ENCODE measurements at places on chromosomes 3 and 15. TPM values are rescaled to one million over a fixed set of nuclear protein-coding genes. Genes with fewer than 3 reads are reported as not detected.

GRCh38 chr3:65093641-65094040 lies 405.8 kb upstream of the ADAMTS9 start:
- no peak for DNase-seq

GRCh38 chr15:43749690-43750345 lies 3.6 kb downstream of the PDIA3 start:
- DNase-seq: peak; percentile 56

DNA sequence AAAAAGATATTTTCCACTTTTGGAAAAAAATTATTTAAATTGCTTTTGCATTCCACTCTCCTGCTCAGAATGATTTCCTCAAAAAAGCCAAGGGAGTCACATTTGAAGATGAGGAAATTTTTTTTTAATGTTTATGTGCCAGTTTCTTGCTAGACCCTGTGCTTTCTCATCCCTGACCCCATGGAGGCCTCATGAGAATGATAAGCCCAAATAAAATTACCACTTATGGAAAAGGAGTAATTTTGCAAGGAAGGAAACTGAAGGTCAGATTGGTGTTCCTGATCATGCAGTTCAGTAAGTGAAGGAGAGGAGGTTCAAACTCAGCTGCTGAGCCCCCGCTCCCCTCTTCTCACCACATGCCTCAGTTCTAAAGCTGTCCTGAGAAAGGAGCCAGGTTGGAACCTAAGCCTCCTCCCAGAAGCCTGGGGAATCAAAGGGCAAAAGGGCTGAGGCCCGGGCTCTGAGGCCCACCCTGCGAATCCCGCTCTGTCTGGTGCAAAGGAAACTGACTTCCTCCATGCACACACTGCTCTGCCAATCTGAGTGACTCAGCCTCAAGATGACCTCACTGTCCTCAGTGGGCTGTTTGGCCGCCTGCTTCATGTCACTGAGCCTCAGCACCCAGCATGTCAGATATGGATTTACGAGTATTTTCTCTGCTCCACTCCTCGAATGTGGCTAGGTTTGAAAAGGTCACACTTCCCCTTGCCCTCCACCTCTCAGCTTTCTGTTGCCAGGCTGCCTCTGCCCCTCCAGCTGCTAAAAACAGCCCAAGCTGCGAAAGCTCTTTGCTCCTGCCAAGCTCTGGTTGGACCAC lies 56.9 kb upstream of the FLNB start:
- DNase-seq: peak; percentile 89

GRCh38 chr3:158863247-158863646 lies 61.4 kb downstream of the MFSD1 start:
- DNase-seq: no peak

DNA sequence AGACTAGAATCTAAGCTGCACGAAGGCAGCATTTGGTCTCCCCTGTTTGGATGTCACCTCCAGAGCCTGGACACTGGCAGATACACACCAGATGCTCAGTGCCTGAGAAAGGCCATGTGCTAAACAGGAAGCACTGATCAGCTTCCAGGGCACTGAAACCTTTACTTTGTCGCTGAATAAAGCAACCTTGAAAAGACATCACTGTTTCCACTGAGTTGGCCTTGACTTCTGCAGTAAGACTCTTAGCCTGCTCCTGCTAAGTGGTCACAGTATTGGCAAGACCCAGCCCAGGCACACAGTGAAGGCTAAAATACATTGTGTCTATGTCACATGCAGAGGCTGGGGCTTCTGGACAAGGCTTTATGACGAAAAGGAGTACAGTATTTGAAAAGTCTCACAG lies 104.3 kb upstream of the ICE2 start:
- DNase-seq: no peak

GRCh38 chr3:34365231-34365630 lies 566.8 kb downstream of the PDCD6IP start:
- no peak for DNase-seq

- no peak for DNase-seq
Measured at GRCh38 chr3:147007736-147008245, 398.6 kb downstream of the ZIC4 start.

DNA sequence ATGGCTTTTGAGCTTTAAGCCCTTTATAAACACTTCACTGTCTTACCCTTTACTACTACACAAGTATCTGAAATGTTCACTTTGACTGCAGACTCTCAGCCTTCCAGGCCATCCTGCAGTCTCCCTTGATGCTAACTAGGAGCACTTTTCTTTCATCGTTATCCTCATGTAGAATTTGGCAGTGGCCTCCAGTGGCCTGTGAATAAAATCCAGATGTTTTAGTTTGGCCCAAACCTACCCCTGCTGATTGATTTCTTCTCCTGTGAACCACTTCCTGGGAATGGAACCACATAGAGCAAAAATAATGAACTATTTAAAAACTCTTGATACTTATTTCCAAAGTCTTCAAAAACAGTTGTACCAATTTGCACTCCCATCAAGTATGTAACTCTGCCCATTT lies 271.9 kb downstream of the FEZF2 start:
- no peak for DNase-seq

DNA sequence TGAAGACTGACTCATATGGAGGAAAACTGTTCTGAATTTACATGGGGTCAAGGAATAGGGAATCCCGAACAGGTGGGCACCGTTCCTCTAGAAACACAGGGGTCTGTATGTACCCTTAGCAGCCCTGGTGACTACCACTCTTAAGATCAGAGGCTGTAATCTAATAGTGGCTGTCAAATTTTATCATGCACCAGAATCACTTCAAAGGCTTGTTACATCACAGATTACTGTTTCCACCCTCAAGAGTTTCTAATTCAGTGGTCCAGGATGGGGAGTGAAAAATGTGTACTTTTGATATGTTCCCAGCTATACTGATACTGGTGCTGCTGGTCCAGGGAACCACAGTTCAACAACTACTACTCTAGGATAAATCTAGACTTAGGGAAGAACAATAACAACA lies 27.9 kb downstream of the DYNC1LI1 start:
- DNase-seq: no peak

DNA sequence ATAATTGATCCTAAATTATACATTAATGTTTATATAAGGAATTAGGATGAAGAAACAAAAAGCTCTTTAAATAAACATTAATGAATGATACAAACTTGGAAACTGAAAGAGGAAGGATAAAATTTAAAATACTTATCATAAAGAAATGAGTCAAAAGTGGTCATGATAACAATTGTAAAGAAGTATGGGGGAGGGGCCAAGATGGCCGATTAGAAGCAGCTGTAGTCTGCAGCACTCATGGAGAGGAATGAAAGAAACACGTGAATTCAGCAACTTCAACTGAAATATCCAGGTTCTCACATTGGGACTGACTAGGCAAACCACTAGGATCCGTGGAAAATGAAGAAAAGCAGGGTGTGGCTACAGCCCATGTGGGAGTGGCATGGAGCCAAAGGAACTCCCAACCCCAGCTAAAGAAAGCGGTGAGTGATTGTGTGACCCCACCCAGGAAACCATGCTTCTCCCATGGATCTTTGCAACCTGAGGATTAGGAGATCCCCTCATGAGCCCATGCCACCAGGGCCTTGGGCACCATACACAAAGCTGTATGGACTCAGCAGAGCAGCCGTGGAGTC lies 13.1 kb upstream of the CP start:
- no peak for DNase-seq

- no peak for DNase-seq
Measured at GRCh38 chr3:141486496-141486745, 406 bp upstream of the RASA2 start.

GRCh38 chr15:92808598-92809063 lies 91.5 kb upstream of the CHD2 start:
- peak; percentile 20 for DNase-seq

- no peak for DNase-seq
Measured at GRCh38 chr3:73144276-73144675, 82.8 kb downstream of the EBLN2 start.

DNA sequence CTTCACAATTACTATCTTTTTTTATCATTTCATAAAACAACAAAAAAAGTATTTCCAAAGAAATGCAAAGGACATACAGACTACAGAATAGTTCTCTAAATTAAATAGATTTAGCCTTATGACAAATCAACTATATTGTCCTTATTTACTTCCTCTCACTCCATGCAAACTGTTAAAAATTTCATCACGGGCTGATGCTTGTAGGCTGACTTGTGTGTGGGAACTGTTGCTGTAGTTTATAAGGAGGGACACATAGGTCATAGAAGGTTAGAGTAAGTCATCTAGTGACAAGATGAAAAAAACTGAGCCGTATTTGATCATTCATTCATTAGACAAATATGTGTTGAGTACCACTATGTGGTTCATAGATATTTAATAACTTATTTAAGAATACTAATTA lies 232.5 kb upstream of the TBL1XR1 start:
- DNase-seq: peak; percentile 16

- DNase-seq: peak; percentile 76
Measured at GRCh38 chr15:78453447-78453846, 15.4 kb downstream of the IREB2 start.

- no peak for DNase-seq
Measured at GRCh38 chr3:64387688-64388087, 162.4 kb upstream of the PRICKLE2 start.

DNA sequence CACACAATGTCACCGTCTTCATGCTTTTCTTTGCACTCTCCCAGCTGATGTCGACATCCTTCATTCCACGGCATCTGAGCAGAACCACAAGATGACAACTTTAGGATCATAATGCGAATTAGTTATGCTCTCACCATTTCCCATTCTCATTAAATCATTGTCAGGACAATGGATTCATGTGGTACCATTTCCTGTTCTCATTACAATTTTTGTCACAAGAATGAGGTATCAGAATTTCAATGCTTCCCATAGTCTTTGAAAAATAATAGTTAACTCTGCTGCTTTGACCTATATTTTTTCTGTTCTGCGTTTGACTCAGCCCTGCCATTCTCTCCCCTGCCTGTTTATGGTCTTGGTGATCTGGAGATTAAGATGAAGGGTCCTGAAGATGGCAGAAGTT lies 175.7 kb upstream of the MDFIC2 start:
- no peak for DNase-seq

DNA sequence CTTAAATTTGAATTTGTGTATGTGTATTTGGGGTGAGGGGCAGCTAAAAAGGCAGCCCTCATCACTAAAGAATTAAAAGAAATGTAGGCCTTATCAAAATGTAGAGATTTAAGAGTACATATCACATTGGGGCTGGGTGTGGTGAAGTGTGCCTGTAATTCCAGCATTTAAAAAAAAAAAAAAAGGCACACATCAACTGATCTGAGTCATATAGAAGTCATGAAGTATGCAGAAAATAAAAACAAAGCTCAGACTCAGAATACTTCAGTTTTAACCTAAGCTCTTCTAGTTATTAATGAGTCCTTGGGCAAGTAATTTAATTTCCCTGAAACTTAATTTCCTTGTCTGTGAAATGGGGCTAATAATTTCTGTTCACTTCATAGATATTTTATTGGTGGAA lies 31.6 kb downstream of the SLC24A1 start:
- DNase-seq: no peak

DNA sequence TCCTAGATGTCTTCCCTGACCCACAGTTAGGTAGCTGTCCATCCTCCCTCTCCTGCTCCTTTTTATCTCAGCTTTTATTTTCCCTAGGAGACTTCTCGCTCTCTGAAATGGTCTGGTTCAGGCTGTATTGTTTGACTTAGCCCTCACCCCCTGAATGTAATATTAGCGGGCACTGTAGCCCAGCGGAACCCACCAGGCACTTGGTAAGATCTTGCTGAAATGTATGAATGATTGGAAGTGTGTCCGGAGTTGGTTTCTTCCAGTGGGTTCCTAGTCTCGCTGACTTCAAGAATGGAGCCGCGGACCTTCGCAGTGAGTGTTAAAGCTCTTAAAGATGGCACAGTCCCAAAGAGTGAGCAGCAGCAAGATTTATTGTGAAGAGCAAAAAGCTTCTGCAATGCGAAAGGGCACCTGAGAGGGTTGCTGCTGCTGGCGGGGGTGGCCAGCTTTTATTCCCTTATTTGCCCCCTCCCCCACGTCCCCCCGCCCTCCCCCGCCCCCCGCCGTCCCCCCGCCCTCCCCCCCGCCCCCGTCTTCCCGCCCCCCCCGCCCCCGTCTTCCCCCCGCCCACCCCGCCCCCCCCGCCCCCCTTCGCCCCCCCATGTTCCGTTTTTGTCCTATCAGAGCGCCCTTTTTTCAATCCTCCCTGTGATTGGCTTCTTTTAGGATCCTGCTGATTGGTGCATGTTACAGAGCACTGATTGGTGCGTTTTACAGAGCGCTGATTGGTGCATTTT lies 694 bp upstream of the EEFSEC start:
- peak; percentile 49 for DNase-seq

DNA sequence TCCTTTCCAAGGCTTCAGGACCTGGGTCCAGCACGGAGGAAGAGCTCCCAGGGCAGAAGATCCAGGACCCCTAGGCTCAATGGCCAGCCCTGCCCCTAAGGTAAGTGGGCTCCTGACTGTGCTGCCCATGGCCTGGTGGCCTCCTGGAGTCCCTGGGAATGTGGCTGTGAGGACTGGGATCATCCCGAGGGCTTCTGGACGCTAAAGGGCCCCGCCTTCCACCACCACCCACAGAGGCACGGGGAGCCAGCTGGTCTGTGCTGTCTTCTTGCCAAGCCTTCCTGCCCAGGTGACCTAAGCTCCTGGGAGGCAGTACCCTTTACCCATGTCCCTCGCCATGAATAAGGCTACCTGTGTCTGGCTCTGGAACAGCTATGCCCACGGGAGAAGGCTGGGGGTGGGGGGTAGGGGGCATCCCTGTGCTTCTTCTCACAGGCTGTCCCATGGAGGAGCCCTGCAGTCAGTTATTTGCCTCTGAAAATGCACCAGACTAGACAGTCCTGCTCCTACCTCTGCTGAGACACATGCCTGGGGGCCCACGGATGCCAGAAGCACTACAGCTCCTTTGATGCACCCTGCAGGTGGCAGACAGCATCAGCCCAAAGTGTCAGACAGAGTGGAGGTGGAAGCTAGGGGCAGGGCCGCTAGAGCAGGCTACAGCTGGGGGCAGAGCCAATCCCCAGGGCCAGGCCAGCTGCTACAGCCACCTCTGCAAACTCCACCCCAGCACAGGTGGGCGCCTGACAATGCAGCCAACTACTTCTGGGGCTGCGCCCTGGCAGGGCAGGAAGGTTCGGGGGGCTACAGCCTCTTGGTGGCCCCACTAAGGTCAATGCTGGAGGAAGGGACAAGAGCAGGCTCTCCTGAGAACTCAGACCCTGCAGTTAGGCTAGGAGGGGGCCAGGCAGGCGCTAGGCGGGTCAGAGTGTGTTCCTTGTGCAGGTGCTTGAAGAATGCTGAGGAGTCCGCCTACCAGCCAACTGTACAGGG lies 90.9 kb downstream of the SEC22A start:
- no peak for DNase-seq

GRCh38 chr3:187795207-187795960 lies 50.1 kb upstream of the BCL6 start:
- no peak for DNase-seq

Gene DHX30
- polyA plus RNA-seq: 20.1 TPM

Gene MORC1
- polyA plus RNA-seq: not detected

Gene BAHD1
- polyA plus RNA-seq: 0.67 TPM

Gene CPN2
- not detected for polyA plus RNA-seq

Gene GCSAM
- polyA plus RNA-seq: not detected

Gene ZNF80
- not detected for polyA plus RNA-seq

Gene HCLS1
- polyA plus RNA-seq: 475 TPM

Gene CHRNB4
- not detected for polyA plus RNA-seq

Gene ZNF502
- polyA plus RNA-seq: 0.28 TPM

Gene GXYLT2
- 0.04 TPM for polyA plus RNA-seq

Gene PGBD4
- polyA plus RNA-seq: 0.38 TPM

Gene GOLGA6L7
- not detected for polyA plus RNA-seq

Measured in CD14-positive monocyte (primary cell).